ENCODE measurements at places on chromosomes 7 and 10.

- DNase-seq: no peak
These were observed 103.3 kb downstream of the TPST1 start for GRCh38 chr7:66308411-66308810.

DNA sequence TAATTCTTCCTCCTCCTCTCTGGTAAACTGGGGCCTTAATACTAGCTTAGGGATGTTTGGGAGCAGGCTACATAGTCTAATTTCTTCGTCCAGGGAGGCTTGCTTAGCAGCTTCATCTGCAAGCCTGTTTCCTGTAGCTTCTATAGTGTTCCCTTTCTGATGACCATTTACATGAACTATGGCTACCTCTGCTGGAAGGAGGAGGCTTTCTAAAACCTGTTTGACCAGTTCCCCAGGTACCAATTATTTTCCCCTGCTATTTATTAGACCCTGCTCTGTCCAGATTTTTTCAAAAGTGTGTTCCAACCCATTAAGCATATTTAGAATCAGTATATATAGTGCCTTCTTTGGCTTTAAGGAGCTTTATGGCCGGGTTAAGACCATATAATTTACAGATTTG, 38.8 kb upstream of the DNAH11 start:
- DNase-seq: no peak

- no peak for DNase-seq
These were observed 156.9 kb downstream of the PLCE1 start for GRCh38 chr10:94150541-94151184.

DNA sequence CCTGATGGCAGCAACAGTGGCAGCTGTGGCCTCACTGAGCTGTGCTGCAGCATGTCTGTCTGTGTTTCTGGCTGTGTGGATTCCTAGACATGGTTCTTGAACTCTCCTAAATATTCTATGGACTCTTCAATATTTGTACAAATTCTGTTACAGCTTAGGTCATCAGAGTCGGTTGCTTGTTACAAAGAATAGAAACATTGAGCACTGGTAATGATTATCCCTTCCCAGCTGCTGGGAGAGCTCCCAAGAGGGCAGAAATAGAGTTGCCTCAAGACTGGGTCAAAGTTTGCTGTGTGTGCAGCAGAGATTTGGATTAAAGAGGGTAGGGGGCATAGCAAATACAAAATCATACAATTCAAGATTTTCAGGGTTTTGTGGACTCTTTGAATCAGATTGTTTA, 337.1 kb upstream of the AKR1E2 start:
- no peak for DNase-seq

GRCh38 chr10:27959093-27959715, 39.7 kb downstream of the ODAD2 start:
- DNase-seq: no peak

GRCh38 chr7:30859940-30860496, 51.6 kb upstream of the AQP1 start:
- DNase-seq: no peak

DNA sequence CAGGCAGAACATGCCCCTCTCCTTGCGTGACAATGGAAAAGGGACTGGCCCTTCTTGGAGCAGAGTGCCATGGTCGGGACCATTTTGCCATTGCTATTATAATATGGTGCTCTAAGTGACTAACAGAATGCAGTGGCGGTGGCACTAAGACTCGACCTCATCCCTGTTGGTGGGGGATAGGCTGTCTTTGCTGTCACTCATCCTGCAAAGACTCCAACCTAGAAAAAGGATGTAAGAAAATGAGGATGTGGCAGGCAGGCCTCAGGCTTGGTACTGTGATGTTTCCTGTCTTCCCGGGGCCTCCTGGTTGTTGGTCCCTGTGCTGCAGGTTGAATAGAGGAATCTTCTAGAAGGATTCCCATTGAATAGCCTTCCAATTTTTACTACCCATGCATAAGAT, 18.6 kb downstream of the BLNK start:
- DNase-seq: no peak

DNA sequence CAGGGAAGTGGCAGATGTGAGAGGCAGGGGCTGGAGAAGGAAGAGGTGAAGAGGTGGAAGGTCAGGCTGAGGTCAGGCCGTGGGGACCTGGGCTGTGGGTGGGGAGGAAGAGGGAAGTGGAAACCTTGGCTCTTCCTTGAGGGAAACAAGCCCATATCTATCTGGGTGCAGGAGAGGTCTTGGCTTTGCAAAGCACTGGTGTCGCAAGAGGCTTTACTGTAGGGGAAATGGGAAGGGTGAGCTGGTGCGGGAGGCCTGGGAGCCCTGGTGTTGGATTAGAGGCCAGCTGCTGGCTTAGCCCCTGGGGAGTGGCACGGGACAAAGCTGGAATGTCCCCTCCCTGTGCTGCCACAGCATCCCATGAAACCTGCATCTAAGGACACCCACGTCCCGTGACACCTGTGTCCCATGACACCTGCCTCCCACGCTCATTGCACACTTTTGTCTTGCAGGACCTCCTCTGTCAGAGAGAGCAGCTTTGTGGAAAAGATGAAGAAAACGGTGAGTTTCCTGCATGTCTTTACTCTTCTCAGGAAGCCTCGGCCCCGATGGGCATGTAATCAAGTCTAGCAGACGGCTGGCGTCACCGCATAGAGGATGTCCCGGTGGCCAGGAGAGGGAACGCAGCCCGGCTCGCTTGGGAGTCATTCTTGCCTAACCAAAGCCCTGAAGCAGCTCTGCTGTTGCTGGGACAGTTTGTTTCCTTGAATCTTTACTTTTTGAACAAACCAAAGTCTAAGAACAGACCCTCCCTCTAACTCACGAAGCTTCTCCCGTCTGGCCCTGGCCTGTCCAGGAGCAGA, 22.2 kb downstream of the TMEM120A start:
- DNase-seq: no peak

DNA sequence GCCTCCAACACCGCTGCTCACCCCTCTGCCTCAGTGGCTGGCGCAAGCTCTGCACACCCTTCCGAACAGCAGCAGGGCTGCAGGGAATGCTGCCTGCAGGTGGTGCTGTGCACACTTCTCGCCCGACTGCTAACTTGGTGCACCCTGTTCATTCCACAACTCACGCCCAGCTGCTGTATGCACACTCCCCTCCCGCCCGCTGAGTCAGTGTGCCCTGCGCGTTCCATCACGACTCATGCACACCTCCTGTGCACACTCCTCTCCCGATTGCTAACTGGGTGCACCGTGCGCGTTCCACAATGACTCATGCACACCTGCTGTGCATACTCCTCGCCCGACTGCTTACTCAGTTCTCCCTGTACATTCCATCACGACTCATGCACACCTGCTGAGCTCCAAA, 21.5 kb downstream of the ADARB2 start:
- DNase-seq: no peak

- DNase-seq: no peak
These were observed 254.3 kb upstream of the GNAI1 start for GRCh38 chr7:79880312-79880711.

DNA sequence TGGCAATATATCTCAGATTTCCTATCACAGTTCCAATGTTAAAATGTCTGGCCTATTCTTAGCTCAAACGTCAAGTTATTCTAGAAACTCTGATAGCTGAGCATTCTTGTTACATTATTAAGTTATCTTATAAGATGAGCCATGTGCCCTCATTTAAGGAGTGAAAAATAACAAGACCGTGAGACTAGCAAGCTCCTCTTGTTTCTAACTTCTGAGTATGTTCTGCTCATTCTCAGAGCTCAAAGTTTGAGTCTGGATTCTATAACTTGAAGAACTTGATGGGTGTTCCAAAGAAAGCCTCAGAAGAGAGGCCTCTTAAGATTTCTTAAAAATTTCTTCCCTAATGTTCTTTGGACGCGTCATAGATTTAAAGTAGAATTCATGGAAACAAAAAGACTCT, 215.2 kb downstream of the HTR7 start:
- DNase-seq: no peak

DNA sequence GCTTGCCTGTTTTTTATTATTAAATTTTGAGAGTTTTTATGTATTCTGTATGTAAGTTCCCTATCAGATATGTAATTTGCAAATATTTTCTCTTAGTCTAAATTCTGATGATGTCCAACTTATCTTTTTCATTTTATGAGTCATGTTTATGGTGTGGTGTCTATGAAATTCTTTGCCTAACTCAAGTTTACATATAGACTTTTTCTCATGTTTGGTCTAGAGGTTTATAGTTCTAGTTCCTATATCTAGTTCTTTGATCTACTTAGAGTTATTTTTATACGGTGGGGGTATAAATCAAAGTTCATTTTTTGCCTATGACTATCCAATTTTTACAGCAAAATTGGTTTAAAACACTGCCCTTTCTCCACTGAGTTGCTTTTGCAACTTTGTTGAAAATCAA, 26.3 kb upstream of the CCDC7 start:
- no peak for DNase-seq

- no peak for DNase-seq
These were observed 42.3 kb downstream of the GPAM start for GRCh38 chr10:112141292-112141691.

GRCh38 chr7:148304456-148304855, 286.1 kb upstream of the C7orf33 start:
- peak; percentile 63 for DNase-seq

- DNase-seq: no peak
These were observed 82.9 kb downstream of the OTUD1 start for GRCh38 chr10:23521735-23522134.

DNA sequence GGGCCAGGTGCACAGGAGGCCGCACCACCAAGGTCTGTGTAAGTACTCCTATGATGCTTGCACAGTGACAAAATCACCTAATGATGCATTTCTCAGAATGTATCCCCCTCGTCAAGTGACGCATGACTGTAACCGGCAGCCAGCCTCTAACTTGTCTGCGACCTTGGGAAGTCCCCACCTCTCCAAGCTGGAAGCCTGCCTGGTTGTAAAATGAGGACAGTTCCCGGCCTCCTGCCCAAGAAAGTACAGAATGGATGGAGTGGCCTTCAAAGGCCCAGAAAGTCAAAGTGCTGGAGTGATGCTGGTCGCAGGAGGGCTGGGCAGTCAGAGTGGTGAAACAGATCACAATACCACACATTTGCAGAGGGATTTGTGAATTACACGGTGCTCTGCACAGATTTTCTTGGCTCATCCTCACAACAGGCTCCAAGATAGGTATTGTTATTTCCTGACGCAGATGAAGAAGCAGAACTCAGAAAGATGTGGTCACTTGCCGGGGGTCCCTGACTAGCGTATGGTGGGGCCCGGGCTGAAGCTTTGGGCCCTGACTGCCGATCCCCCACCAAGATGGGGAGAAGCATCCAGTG, 22.8 kb downstream of the SPOCK2 start:
- DNase-seq: no peak

GRCh38 chr7:141533149-141533949, 17.9 kb upstream of the AGK start:
- peak; percentile 64 for DNase-seq

DNA sequence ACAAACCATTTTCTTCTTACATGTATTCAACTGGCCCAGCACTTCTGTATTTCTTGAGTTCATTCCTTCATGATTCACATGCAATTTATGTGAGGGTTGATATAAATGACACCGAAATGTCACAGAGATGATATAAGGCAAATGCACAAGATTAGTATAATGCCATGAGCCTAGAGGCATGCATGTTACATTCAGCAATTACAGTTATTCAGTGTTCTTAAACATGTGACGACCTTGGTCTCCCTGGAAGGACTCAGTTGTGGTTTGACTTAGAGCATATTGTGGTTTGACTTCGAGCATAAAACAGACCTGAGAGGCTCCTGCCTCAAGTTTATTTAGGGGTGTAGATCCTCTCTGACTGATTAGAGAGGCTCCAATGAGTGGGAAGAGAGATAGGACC, 752.1 kb upstream of the POM121L12 start:
- DNase-seq: no peak

- no peak for DNase-seq
These were observed 48.9 kb upstream of the AKR1C1 start for GRCh38 chr10:4914213-4914850.

GRCh38 chr7:131104596-131105293, 222.9 kb upstream of the MKLN1 start:
- no peak for DNase-seq

- DNase-seq: no peak
These were observed 3.6 kb upstream of the TBX20 start for GRCh38 chr7:35257251-35258124.

DNA sequence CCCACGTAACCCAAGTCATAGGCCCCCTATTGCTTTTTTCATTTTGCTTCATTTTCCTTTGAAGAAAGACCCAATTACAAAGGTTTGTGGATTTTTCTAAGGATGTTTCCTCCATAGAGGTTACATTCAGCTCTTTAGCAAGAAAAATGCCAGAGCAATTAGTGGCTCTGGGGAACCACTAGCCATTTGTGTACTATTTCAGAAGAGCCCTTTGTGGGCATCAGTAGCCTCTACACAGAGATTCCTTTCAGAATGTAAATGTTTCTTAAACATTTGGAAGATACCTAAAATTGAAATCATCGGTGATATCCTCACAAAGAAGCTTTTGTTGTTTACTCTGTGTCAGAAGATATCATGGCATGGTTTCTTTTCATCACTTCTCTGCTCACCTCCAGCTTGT, 291.0 kb upstream of the KMT2E start:
- no peak for DNase-seq

DNA sequence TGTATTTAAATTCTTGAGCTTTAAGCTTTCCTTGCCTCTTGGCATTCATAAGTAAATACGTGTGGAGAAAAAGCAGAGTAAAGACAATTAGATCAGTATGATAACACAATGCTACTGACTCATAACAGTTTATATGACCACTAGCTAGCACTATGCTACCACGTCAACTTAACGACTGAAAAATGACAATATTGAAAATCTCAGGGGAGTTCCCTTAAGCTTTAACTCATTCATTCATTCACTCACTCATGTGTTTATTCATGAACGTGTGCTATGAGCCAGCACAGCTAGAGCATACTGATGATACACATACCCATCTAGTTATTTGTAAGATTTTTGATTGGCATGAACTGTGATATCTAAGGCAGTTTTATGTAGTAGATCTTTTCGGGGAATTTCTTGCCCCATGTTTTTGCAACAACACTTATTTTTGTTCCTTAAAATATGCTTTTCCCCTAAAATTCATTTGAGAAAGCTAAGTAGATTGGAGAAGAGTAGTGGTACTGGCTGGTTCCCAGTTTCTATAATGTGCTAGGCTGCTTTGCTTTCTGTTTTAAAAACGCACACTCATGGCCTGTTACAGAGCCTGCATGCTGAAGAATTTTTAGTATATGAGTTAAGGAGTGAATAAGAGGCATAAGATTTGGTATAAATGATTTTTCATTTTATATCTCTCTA, 57.4 kb upstream of the ACBD5 start:
- DNase-seq: no peak

DNA sequence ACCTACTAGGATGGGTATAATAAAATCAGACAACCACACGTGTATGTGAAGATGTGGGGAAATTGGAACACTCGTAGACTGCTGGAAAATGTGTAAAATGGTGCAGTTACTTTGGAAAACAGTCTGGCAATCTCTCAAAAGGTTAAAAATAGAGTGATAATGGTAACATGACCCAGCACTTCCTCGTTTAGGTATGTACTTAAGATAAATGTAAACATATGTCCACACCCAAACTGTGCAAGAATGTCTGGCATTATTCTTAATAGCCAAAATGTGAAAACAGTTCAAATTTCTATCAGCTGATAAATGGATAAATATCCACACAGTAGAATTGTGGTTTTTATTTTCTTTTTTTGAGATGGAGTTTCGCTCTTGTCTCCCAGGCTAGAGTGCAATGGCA, 272.8 kb downstream of the ZNF248 start:
- no peak for DNase-seq

All from hematopoietic multipotent progenitor cell treated with erythropoietin and hydrocortisone succinate and interleukin-3 and kit ligand, for 15 days (in vitro differentiated cells).